IMR-90 (cell line): ENCODE measurements at places on chromosomes 4 and X. TPM values are rescaled to one million over a fixed set of nuclear protein-coding genes. Genes with fewer than 3 reads are reported as not detected.

Gene LAP3
- 91.6 and 93.0 TPM in 2 replicates for total RNA-seq

Gene KLB
- total RNA-seq: not detected in 2 replicates

Gene SNCA
- total RNA-seq: 0.36 and 0.56 TPM in 2 replicates

Gene APLN
- total RNA-seq: under 0.01 and 0.18 TPM in 2 replicates

Gene NPY5R
- not detected in 2 replicates for total RNA-seq

Gene ODAPH
- not detected in 2 replicates for total RNA-seq

Gene HSD17B13
- under 0.01 TPM in 1 of 2 replicates, not detected in the other for total RNA-seq

Gene SASH3
- total RNA-seq: not detected in 2 replicates

Gene IL3RA
- not detected in 2 replicates for total RNA-seq

Gene GLOD5
- total RNA-seq: not detected in 2 replicates

Gene GPR34
- total RNA-seq: not detected in 2 replicates

- no peak for DNase-seq
These were observed 36.6 kb downstream of the MAGEE2 start for GRCh38 chrX:75748431-75748830.

GRCh38 chr4:8185930-8186329 lies 13.2 kb upstream of the SH3TC1 start:
- DNase-seq: no peak

- no peak for DNase-seq
These were observed 123.8 kb downstream of the GABRA2 start for GRCh38 chr4:46266106-46266505.

GRCh38 chr4:14059006-14059405 lies 431.5 kb upstream of the BOD1L1 start:
- peak; percentile 39 for DNase-seq

DNA sequence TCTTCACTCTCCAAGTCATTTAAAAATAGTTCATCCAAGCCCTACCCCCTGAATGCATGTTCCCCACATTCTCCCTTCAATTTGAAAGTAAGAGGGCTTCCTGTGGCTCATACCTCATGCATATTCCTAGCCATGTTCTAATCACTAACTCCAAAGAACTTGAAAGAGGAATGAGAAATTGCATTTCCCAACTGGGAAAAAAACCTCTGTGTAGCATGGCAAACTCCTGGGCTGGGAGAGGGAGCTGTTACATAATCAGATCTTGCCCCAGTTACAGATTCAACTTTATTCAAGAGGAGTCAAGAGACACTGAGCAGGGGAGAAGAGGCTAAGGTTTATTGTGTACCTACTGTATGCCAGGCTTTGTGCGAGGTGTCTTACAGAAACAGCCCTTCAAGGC lies 90.2 kb downstream of the SLC2A9 start:
- DNase-seq: no peak

DNA sequence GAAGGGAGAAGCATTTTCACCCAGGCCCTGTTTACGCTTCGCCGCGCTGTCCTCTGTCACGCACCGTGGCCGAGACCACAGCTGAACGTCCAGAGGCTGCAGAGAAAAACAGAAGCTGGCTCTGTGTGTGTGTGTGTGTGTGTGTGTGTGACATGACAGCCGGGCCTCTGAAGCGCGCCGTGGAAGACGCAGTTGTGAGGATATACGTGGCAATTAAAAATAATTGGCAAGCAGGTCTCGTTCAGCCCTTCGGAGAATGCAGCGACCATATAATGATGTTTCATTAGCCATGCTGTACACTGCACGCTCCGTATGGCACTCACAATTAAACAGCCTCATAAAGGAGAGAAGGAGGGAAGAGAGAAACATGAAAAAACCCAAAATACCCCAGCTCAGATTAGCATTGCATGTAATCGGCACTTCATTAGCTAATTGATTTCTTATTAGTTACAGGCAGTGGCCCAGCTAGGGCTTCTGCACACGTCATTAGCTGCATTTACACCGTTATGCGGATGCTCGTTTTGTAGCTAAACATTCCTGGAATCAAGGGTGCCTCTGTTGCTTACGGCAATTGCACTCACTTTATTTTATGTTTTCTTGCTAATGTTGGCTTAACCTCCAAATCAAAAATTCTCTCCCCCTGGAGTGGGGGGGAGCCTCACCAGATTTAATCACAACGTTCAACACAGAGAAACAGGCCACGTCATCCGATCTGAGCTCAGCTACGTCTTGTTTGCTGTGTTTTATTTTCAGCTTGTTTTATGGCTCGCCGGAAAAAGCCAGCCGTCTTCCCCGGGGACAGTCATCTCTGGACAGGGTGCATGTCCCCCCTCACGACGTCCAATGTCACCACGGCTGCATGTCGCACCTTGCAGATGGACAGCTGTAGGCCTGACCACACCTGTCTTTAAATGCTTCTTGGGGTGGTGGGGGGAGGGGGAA lies 74.6 kb upstream of the SHOX start:
- no peak for DNase-seq

- no peak for DNase-seq
These were observed 37.2 kb upstream of the CABS1 start for GRCh38 chr4:70297576-70297975.

- no peak for DNase-seq
These were observed 216.4 kb upstream of the TET2 start for GRCh38 chr4:104930298-104930697.

GRCh38 chr4:178470996-178471784 lies 1029.0 kb upstream of the AGA start:
- no peak for DNase-seq

DNA sequence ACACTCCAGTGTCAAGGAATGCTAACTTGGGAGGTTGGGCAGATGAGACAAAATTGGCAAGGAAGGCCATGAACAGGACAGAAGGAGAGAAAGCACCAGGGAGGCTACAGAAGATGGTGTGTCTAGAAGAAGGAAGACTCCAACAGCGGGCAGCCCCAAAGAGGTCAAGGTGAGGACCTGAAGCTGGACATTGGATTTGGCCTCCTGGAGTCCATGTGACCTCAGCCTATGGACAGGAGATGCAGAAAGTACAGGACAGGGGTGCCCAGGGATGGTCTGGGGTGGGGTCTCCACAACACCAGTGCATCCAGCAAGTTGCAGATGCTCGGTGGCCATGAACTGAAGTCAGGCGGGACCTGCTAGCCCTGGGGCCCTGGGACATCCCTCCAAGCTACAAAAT lies 86.2 kb downstream of the JAKMIP1 start:
- no peak for DNase-seq

DNA sequence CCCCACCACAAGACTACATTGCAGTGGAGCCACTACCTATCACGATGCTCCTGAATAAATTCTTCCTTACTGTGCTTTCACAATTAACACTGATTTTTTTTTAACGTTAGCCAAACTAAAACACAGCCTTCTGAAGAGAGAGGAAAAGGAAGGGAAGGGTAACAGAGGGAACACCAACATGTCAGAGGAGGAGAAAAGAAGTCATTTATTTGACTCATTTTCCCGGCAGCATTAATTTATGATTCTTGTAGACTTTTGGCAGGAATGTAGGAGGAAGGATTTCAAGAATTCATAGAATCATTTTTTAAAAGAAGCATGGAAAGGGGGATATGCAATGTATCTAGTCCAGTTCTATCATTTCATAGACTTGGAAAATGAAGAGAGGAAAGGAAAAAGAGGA lies 74.3 kb upstream of the IQCM start:
- no peak for DNase-seq

DNA sequence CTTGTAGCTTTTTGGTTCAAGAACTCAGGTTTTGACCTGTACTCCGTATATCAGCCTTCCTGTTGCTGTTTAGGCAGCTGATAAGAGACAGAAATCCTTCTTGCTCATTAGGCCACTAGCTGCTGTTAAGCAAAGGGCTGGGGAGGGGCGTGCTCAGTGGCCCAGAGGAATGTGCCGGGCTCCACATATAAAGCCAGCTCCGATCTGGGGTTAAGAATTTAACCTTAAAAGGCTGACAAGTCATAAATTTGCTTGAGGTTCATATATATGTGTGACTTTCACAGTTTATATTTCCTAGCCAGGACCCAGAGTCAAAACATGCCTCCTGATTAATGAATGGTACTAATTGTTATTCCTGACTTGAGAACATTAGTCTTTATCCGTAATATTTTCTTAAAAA lies 15.3 kb downstream of the GPC3 start:
- no peak for DNase-seq

GRCh38 chrX:21944136-21944615 lies 3.7 kb downstream of the SMS start:
- no peak for DNase-seq

- no peak for DNase-seq
These were observed 53.6 kb downstream of the FHIP1A start for GRCh38 chr4:151462554-151462953.

DNA sequence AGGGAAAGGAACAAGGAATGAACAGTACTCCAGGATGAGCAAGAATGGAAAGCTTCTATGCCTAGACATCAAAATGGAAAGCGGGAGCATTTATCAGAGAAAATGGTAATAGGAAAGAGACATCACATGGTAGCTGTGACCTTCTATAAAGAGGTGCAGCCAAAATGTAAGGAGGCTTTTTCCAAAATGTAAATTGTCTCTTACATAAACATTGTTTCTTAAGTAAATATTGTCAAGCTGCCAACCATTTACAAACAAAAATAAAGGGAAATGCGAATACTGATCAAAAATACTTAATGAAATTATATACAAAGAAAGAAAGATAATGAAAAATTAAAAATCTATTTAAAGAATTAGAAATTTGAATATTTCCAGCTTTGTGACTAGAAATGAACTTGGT lies 55.0 kb upstream of the RASGEF1B start:
- DNase-seq: no peak

GRCh38 chr4:54924891-54925290 lies 200.5 kb downstream of the KDR start:
- DNase-seq: no peak

DNA sequence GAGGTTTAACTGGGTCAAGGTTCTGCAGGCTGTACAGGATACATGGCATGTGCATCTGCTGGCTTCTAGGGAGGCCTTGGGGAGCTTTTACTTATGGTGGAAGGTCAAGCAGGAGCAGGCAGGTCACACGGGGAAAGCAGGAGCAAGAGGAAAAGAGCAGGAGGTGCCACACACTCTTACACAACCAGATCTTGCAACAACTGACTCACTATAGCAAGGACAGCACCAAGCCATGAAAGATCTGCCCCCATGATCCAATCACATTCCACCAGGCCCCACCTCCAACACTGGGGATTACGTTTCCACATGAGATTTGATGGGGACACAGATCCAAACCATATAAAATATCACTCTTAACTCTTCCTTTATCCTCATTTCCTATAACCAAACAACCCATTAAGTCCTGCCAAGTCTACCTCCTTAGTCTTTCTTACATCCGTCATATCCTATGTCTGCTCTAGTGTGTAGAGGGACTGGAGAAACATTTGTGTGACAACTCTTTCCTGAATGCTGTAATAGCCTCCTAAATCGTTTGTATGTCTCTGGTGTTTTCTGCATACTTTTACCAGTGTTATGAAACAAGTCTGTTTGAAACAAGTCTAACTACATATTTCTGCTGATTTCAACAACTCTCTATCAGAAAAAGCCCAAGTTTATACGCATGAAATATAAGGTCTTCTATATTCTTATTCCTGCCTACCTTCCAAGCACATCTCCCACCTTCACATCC lies 8.3 kb upstream of the RAP2C start:
- peak; percentile 27 for DNase-seq

- no peak for DNase-seq
These were observed at the start of gene IL2 for GRCh38 chr4:122456231-122457116. Gene IL2, minus strand, starts transcription at chr4:122456725. Its CDS starts 285 bp downstream, at chr4:122456440.

DNA sequence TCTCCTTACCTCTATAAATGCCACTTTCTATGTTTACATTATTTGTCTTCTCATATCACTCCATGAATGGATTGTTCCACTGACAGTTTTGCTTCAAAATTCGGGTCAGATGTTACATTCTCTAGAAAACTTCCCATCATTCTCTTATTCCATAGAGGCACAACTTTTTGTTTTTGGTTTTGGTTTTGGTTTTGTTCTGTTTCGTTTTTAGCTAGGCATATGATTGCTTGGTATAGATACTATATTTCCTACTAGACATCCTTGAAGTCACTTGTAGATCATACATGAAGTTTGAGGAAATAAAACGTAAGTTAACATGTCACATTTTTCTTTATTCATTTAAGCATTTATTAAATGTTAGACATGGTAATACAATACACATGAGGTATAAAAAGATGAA lies 961.0 kb downstream of the PCDH18 start:
- DNase-seq: no peak

DNA sequence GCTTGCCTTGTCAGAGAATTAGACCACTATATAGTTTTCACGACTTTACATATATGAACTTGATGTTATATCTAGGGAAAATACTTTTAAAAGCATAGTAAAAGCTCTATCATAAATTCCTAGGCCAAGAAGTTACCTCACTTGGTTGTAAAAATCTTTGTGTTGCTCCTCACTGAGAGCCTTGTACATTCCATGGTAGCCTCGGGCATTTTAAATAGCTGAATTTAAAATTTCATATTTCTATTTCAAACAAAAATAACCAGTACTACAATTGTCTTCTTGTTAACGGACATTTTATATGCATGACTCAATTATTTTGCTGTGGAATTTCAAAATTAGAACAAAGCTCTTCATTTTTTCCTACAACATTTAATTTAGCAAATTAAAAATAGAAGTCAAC lies 107.6 kb downstream of the MID1 start:
- DNase-seq: no peak

DNA sequence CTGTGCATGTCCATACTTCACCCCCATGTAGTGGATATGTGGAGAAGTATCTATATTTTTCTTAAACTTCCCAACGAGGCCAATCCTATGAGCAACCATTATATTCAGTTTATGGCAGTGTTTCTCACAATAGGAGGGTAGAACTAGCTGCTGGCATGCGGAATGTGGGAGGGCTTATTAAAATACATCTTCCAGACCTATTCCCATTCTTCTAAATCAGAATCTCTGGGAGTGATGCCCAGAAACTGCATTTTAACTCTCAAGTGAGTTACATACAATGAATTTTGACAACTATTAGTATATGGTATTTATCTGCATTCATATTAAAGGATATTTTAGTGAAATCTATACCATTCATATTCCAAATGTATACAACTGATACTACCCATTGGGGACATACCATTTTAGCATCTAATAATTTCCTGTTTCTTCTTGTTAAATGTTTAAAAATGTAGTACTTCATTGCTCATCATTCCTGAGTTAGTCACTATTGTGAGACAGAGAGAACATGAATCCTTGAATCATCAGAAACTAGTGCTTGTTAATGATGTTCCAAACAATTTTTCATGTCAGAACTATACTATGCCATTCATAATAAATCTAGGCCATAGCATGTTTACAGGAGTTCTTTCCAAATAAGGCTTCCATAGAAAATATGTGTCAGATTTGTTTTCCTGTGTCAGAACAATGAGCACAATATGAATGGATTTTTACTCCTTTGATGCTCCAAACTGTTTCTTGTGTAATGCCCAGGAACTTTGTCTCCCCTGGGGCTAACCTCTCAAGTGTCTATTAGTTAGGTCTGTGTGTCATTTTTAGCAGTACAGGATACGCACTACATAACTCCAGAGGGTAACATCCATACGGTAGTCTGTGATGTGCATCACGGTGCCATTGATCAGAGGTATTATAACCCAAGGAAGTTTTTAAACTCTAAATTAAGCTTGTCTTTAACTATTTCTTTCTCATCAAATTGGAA lies 198.8 kb upstream of the BMP3 start:
- peak; percentile 38 for DNase-seq

GRCh38 chr4:96887857-96888256 lies 1048.0 kb downstream of the PDHA2 start:
- DNase-seq: no peak

GRCh38 chrX:134745636-134746409 lies 87.6 kb upstream of the PLAC1 start:
- no peak for DNase-seq

- no peak for DNase-seq
These were observed 20.5 kb upstream of the ZNF81 start for GRCh38 chrX:47815901-47816845.

GRCh38 chr4:36494747-36495146 lies 213.3 kb downstream of the DTHD1 start:
- no peak for DNase-seq

- DNase-seq: no peak
These were observed 213.2 kb downstream of the CAMK2D start for GRCh38 chr4:113548303-113548702.
